ENCODE measurements at places on chromosomes 6 and 20. TPM values are rescaled to one million over a fixed set of nuclear protein-coding genes. Genes with fewer than 3 reads are reported as not detected.

The LY6G6D gene
- total RNA-seq = not detected

The RHAG gene
- total RNA-seq = not detected

The C6orf132 gene
- 17.4 TPM for total RNA-seq

The REM1 gene
- total RNA-seq = not detected

The VSX1 gene
- total RNA-seq = not detected

The ANGPT4 gene
- not detected for total RNA-seq

The SLC17A9 gene
- total RNA-seq = 0.34 TPM

The MCCD1 gene
- total RNA-seq = not detected

The HTR1B gene
- 1.4 TPM for total RNA-seq

The MUCL3 gene
- total RNA-seq = not detected

The GABRR1 gene
- not detected for total RNA-seq

The NKX2-4 gene
- total RNA-seq = not detected

The CLVS2 gene
- not detected for total RNA-seq

The PTPRK gene
- total RNA-seq = 46.3 TPM

All from hair follicular keratinocyte (primary cell).